ENCODE measurements at places on chromosomes 5 and 9.

- no peak for DNase-seq
Observed at GRCh38 chr5:138457531-138458275, 7.6 kb upstream of the EGR1 start.

GRCh38 chr5:139574641-139575312 lies 13.6 kb downstream of the UBE2D2 start:
- peak; percentile 48 for DNase-seq

DNA sequence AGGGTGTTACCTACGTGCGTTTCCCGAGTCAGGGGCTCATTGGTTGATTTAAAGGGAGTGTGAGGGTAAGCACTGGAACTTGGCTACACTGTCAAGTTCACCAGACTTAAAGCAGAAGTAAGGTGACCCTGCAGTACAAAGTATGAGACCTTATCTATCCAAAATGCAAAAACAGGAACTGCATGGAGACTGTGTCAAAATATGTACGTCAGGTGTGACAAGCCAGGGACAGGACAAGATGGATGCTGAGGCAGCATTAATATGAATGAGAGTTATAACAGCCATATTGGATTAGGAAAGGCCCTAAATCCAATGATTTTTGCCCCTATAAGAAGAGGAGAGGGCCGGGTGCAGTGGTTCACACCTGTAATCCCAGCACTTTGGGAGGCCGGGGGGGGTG lies 15.4 kb upstream of the SUSD3 start:
- DNase-seq = no peak

DNA sequence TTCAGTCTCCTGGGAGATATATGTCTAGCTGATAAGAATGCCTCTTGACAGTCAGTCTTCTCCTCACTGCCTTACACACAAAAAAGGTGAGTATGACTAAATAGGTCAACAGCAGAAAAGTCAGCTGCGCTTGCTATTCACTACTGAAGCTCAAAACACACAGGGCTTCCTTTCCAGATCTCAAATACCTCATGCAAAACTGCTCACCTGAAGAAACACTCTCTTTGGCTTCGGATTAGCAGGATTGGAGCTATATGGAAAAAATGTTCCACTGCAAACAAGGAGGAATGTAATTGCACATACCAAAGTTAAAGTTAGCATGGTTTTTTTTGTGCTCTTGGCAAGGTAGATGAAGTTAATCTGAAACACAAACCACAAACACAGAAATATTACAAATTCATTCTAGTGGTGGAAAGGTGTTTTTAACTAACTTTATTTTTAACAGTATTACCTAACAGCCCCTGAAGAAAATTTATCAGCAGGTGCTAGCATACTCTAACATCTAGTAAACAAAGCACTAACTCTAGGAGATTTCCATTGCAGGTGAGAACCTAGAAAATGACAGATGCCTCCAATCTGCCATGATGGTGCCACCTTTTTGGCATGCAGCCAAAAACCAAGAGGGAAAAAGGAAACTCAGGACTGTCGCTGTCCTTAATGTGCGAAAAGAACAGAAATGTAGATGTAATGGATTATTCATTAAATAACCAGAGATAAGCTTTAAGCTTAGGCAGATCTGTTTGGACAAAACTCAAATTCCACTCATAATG lies 31.8 kb downstream of the ERMP1 start:
- no peak for DNase-seq

DNA sequence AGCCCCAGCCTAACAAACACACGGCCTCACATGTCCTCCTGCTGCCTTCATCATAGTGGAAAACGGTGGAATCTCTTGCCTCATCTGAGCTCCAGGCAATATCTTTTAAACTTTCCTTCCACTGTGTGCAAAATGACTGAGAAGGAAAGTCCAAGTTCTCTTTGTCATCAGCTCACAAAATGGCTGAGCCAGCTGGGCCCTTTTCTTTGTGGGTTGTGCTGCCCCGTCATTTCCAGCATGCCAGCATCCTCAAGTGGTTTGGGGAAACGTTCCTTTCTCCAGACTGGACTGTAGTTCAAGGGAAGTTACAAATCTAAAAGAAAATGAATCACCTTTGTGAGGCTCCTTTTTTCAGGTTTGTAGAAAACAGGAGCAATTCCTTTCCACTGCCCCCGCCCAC lies 171.1 kb upstream of the FSTL4 start:
- DNase-seq = no peak

- DNase-seq = peak; percentile 61
Observed at GRCh38 chr5:56269216-56269927, 36.2 kb upstream of the ANKRD55 start.

DNA sequence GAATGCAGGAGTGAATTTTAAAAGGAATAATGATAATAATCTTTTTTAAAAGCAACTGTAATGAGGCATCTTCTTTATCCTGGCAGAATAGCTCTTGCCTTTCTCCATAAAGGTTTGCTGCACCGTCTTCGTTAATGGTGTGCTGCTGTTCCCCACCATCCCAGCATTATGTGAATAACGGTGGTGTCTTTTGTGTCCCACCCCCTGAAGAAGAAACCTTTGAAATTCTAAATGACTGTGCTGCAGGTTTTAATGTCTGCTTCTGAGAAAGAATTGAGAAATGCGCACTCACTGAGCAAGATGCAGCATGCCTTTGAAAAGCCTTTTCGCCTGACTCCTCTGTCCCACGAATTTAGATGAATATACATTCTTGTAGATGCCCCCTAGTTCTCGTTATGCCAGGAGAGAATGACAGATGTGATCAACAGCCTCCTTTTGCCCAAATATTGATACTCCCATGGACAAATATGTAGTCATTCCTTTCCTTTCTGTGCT lies 246.1 kb upstream of the ZNF462 start:
- no peak for DNase-seq

DNA sequence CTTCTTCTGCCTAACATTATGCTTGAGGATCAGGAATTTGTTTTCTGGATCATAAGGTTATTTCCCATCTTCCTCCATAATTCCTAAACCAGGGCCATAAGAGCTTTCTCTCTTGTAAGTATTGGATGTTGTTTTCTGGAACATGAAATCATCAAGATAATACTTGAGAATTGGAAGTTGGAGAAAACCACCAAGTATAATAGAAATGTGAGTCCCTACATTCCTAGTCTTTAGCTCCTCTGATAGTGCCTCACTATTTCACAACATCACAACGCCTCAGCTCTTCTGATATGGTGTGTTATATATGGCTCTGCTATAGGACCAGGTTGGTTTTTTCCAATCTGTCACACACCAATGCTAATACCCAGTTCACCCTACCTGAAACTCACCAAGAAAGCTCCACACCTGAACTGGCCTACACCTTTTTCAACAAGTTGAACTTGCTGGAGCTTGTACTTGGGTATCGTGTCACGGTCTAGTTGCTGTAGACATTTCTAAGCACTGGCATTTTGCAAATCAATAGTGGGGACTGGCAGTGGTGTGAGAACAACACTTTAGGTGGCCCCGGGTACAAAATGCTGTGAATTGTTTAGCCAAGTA lies 141.1 kb downstream of the ACTBL2 start:
- no peak for DNase-seq

GRCh38 chr5:171647043-171647903 lies 138.3 kb upstream of the SMIM23 start:
- peak; percentile 81 for DNase-seq

- DNase-seq = no peak
Observed at GRCh38 chr9:68755752-68756151, 50.7 kb downstream of the PIP5K1B start.

DNA sequence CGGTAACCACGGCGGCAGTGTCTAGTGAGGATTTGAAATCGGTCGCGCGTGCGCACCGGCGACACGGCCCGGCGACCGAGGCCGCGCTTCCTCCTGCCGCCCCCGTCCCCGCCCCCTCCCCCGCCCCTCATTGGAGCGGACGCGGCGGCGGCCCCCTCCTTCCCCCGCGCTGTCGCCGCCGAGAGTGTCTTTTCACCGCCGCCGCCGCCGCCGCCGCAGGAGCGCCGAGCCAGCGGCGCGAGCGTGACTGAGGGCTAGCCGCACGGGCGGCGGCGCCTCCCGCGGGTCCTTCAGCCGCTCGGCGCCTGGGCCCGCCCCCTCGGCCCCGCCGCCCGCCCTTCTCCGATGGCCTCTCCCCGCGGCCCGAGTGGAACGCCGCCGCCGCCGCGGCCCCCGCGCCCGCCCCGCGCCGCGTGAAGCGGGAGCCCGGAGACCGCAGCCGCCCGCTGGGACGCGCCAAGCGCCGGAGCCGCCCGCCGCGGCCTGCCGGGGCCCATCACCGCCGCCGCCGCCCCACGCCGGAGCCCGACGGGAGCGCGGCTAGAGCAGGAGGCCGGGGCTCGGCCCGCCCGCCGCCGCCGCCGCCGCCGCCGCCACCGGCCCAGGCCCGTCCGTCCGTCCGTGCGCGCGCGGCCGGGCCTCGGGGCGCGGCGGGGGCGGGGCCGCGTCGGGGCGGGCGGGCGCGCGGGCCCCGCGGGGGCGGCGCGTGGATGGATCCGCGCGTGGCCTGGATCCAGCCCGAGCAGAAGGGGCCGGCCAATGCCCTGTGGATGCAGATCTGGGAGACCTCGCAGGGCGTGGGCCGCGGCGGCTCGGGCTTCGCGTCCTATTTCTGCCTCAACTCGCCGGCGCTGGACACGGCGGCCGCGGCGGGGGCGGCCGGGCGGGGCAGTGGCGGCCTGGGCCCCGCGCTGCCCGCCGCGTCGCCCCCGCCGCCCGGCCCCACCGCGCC lies at the start of gene TENT4A:
TSS of gene TENT4A (plus strand) at position 159 of the 952 bp plus-strand sequence. CDS start at position 711, 552 bp downstream.
- no peak for DNase-seq

GRCh38 chr5:42842921-42843641 lies 31.4 kb upstream of the SELENOP start:
- no peak for DNase-seq

DNA sequence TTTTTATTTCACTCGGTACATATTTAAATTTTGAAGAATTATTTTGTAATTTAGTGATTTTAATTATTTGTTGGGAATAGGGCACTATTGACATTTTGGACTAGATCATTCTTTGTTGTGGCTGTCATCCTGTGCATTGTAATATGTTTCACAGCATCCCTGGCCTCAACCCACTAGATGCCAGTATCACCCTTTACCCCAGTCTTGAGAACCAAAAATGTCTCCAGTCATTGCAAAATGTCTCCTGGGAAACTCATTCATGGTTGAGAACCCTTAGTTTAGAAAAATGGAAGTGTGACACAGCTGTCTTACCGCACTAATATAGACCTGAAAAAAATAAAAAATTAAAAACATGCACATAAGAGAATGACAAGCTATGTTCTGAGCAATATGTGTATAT lies 88.4 kb upstream of the CCDC152 start:
- no peak for DNase-seq

DNA sequence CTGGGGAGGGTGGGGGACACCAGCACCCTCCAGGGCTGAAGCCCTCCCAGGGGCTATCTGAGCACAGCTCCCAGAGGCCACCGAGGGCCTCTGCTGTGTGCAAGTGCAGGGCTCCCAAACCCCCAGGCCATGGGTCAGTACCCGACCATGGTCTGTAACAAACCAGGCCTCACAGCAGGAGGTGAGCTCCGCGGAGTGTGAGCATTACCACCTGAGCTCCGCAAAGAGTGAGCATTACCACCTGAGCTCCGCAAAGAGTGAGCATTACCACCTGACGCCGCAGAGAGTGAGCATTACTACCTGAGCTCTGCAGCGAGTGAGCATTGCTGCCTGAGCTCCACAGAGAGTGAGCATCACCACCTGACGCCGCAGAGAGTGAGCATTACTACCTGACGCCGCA lies 152.9 kb upstream of the IRX2 start:
- DNase-seq = no peak

- no peak for DNase-seq
Observed at GRCh38 chr5:144487761-144488160, 317.1 kb downstream of the KCTD16 start.

DNA sequence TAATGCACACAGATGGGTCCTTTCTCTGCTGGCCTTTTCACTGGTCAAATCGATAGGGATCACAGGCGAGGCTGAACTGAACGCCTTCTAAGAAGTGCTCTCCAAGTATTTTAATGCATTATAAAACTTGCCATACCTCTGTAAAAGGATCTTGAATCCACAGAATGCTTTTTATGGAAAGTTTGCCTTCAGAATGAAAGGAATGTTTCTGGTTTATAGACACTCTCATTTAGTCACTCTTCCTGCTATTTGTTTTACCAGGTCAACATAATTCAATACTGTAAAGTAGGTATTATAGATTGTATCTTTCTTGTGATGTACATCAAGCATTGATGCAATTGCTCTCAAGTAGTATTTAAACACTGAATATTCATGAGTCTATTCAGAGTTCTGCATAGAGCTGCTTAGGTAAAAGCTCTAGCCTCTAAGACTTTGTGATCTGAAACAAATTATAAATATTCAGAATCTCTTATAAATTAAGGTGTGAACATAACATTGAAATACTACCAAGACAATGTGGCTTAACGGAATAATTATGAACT lies 308.4 kb downstream of the ISL1 start:
- no peak for DNase-seq

- peak; percentile 87 for DNase-seq
Observed at GRCh38 chr9:115035841-115036612, 81.9 kb downstream of the TNC start.

GRCh38 chr9:136172412-136173079 lies 32.4 kb downstream of the LHX3 start:
- no peak for DNase-seq

GRCh38 chr9:122518226-122518625 lies 715 bp upstream of the OR1J4 start:
- no peak for DNase-seq

- DNase-seq = peak; percentile 59
Observed at GRCh38 chr9:129630967-129631673, 5.2 kb downstream of the NTMT1 start.

DNA sequence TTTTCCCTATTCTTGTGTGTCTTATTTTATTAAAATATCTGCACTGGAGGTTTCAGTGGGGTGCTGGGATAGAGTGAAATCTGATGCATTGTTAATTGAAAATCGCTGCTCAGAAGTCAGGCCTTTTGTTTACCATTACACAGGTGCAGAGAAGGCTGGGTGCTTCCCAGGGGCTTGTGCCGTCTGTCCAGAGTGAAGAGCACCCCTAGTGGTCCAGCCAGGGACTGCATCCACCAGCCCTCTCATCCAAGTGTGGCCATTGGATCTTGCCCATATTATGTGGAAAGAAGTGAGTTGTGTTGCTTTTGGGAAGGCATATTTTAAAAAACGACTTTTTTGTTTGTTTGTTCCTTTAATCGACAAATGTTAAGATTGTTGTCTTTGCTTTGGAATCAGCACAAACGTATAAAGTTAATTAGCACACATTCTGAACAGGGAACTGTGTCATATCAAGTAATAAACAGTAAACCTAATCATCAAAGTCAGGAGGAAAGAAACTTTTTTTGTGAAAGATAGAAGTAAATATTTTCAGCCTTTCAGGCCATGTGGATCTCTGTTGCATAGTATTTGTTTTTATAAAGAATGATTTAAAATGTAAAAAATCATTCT lies 315.6 kb downstream of the MTRR start:
- no peak for DNase-seq

All from astrocyte of the spinal cord (primary cell).